ENCODE measurements at places on chromosomes 3 and 15. TPM values are rescaled to one million over a fixed set of nuclear protein-coding genes. Genes with fewer than 3 reads are reported as not detected.

The NR1I2 gene
- not detected for total RNA-seq

The SYNPR gene
- not detected for total RNA-seq

The GASK1A gene
- total RNA-seq: 0.07 TPM

The AP3B2 gene
- total RNA-seq: not detected

The GOLGA6B gene
- total RNA-seq: not detected

The MASP1 gene
- not detected for total RNA-seq

The CCDC9B gene
- total RNA-seq: 4.1 TPM

The SCG5 gene
- 1.3 TPM for total RNA-seq

The ATP13A5 gene
- 0.49 TPM for total RNA-seq

The KAT2B gene
- 5.5 TPM for total RNA-seq

The FGD5 gene
- total RNA-seq: 0.28 TPM

The PHLDB2 gene
- total RNA-seq: 38.4 TPM

The ITGA11 gene
- total RNA-seq: 0.92 TPM

The SELENOS gene
- total RNA-seq: 57.3 TPM

The SACM1L gene
- 42.1 TPM for total RNA-seq

The PAQR9 gene
- total RNA-seq: not detected

The OXTR gene
- total RNA-seq: 0.65 TPM

The ARHGEF26 gene
- total RNA-seq: 2.6 TPM

The HRG gene
- total RNA-seq: not detected

The MAP6D1 gene
- total RNA-seq: 4.2 TPM

The CKMT1B gene
- 86.0 TPM for total RNA-seq

The NFKBIZ gene
- 47.5 TPM for total RNA-seq

The HESX1 gene
- total RNA-seq: not detected

The NECTIN3 gene
- total RNA-seq: 5.0 TPM

The C3orf22 gene
- total RNA-seq: not detected

The COLQ gene
- total RNA-seq: 0.21 TPM

The CACNA2D3 gene
- 0.14 TPM for total RNA-seq

The ADCY5 gene
- not detected for total RNA-seq

The SLC12A1 gene
- not detected for total RNA-seq

The OPA1 gene
- total RNA-seq: 50.3 TPM

The EIF3J gene
- total RNA-seq: 29.2 TPM

The CCR8 gene
- not detected for total RNA-seq

The TMEM108 gene
- total RNA-seq: not detected

The RCN2 gene
- total RNA-seq: 51.3 TPM

The FBXL22 gene
- 5.7 TPM for total RNA-seq
